ENCODE measurements at places on chromosomes 12 and 14.

DNA sequence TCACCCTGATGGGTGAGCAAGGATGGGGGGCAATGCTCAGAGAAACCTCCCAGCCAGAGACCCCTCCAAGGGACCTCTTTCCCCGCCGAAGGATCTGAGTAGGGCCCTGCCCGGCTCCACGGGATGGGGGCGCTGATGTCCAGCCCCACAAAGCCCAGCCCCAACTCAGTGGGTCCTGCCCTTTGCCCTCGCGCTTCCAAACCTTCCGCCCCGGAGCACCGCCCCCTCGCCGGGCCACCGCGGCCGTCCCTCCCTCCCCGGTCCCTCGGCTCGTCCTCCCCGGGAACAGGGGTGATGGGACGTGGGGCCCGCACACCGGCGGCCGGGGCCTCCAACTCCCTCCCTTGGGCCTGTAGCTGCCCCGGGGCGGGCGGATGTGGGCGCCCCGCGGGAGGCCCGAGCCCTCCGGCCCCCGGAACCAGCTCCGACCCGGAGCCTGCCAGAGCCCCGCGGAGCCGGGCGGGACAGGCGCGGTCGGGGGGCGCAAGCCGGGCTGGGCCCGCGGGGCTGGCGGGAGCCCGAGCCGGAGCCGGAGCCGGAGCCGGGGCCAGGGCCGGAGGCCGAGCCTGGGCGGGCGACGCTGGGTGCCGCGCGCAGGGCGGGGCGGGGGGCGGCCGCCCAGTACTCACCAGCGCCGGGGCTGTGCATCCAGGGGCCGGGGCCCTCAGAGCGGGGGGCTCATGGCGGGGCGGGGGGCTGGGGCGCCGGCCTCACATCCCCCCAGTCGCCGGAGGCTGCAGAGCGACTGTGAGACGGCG, 386 bp downstream of the HDAC7 start:
- DNase-seq: peak; percentile 41

DNA sequence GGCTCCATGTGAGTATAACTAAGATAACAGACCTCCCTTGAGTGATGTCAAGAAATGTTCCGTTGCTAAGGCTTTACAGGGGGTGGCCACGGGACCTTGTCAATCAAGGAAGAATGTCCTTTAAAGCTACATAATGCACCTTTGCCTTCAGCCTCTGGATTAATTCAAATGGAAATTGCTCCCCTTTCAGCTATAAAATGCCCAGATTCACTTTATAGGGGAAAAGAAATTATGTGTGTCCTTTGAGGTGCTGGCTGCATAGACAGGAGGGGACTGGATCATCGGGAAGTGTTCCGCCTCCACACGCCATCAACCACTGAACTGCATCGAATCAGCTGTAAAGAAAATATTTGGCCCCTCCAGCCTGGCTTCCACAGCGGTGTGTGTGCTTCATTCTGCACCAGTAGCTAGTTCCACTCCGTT, 415.4 kb downstream of the DPF3 start:
- no peak for DNase-seq

DNA sequence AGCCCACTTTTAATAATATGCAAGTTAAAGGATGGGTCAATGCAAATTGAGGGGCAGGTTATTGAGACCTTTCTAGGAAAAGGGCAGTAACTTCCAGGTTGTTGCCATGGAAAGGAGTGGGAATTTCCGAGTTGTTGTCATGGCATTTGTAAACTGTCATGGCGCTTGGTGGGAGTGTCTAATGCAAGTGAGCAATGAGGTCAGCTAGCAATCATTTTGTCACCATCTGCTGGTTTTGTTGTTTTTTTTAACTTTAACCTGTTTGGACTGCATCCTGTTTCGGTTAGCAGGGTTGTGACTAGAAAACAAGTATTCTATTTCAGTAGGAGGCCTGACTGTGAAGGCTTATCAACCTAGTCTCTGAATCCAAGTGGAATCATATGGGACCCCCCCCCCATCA, 85.8 kb upstream of the TSPAN11 start:
- DNase-seq: no peak

DNA sequence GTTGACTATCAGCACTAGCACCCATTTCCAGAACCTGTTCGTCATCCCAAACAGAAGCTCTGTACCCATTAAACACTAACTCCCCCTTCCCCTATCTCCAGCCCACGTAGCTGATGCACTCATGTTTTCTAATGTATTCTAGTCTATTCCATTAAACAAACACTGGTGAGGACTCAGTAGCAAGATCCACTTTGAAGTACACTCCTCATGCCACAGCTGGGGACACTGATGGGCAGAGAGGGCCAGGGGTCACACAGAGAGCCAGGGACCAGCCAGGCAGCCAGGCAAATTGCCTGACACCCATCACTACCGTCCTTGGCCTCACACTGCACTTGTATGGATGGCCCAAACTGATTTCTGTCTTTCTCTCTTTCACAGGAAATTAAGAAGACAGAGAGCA, 269.9 kb upstream of the DIO3 start:
- no peak for DNase-seq

DNA sequence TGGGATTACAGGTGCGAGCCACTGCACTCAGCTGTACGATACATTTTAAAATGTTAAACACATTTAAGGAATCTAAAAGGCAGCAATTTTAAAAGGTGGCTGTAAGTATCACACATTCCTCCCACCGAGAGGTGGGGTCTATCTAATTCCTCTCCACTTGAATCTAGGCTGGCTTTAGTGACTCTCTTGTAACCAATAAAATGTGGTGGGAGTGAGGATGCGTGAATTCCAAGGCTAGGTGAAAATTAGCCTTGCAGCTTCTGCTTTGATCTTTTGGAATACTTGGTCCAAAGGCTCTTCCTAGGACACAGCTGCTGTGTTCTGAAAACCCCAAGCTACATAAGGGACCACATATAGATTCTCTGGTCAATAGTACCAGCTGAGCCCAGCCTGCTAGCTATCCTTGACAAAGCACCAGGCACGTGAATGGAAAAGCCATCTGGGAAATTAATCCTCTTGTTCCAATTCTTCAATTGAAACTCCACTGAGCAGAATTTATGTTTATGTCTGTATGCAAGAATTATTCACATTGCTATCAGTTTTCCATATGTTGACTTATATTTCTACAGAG, 8.8 kb upstream of the GPRC5D start:
- DNase-seq: no peak

DNA sequence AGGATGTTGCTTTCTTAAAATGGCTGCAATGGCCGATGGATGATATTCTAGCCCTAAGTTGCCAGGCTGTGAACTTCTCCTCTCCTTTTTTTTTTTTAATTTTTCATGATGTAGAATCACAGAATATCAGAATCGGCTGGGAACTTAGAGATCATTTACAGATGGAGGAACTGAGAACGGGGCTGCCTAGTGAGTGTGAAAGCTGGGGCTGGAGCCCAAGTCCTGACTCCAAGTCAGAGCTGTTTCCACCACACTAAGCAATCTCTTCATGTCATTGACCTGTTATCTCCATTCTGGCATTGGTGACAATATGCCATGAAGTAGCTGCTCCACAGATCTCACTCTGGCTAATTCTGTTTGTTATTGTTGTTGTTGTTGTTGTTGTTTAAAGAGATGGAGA, 121.7 kb downstream of the SLC38A1 start:
- DNase-seq: no peak

- no peak for DNase-seq
Observed at GRCh38 chr14:99431986-99432385, 48.7 kb downstream of the SETD3 start.

GRCh38 chr12:60197589-60197988, 601.8 kb downstream of the SLC16A7 start:
- no peak for DNase-seq

DNA sequence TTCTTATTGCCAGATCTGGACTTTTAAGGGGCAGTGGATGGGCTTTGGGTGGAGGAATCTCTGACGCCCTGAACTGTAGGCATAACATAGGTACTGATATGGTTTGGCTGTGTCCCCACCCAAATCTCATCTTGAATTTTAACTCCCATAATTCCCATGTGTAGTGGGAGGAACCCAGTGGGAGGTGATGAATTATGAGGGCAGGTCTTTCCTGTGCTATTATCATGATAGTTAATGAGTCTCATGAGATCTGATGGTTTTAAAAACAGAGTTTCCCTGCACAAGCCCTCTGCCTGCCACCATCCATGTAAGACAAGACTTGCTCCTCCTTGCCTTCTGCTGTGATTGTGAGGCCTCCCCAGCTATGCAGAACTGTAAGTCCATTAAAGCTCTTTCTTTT, 160.0 kb upstream of the CRY1 start:
- no peak for DNase-seq

GRCh38 chr12:104974626-104975290, 11.4 kb upstream of the NOPCHAP1 start:
- no peak for DNase-seq

DNA sequence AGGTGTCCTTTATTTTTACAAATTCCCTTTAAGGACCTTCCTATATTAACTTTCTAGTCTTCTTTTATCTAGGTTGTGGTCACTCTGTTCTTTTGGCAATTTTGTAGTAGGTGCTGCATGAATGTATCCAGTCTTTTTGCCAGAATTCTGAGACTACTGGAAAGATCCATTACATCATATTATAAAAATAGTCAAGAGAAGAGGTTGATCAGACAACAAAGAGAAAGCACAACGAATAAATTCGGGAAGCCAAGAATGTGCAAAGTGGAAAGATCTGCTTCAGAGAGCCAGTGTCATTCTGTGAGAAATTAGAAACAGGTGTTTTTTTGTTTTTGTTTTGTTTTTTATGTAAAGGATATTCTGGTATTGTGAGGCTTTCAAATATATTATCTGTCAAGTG, 15.8 kb upstream of the SLC16A7 start:
- DNase-seq: no peak

GRCh38 chr14:75626396-75626795, 34.3 kb downstream of the ERG28 start:
- DNase-seq: no peak

- no peak for DNase-seq
Observed at GRCh38 chr14:91305650-91306431, 61.3 kb upstream of the GPR68 start.

DNA sequence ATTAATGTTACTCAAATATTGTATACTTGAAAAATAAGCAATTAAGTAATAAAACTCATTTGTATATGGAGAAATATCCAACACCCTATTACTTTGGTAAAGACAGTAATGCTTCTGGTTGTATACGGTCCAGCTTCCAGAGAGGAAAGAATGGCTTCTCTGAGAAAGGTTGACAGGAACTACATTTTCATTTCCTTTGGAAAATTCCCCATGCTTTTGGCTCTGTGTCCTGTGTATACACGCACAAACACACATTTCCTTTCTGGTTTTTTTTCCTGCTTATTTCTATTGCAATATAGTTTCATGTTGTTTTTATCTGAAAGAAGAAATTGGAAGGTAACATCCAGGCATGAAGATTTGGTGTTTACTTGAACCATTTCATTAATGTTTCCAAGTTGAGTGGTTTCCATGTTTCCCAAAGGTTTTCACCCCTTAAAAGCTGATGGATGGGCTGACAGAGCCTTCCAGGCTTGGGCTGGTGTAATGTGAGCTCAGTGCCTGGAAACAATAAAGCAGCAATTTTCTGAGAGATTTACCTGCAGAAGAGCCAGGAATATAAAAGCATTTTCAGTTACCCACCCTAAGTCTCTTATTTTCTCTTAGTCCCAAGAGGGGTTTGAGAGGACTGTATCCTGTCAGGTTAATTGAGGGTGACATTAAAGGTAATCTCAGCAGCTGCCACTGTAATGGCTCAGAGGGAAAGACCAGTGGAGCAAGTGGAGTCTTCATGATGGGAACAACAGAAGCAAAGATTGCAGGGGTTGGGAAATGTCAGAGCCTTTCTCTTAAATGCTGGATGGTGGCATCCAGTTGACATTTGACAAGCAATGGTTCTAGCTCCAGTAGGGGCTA, 33.4 kb upstream of the TMTC1 start:
- no peak for DNase-seq

DNA sequence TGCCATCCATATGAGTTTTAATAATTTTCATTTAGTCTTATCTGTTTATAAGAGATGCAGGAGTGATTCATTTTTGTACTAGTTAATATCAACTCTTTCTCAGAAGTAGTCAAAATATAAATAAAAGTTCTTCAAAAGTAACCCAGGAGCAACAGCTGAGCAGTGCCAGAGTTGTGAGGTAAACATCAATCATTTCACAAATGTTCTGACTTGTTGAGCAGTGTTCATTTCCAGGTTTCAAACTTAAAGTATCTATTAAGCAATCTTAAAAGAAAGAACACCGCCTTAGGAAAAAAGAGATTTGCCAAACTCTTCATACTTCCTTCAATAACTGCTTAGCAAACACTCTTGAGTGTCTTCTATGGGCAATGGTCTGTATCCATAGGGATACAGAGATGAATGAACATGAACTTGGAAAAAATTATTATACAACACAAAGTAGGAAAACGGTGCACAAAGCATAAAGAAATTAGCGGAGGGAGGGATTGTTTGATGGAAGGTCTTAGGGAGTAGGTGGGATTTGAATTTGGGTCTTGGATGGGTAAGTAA, 41.9 kb upstream of the POC1B start:
- no peak for DNase-seq

DNA sequence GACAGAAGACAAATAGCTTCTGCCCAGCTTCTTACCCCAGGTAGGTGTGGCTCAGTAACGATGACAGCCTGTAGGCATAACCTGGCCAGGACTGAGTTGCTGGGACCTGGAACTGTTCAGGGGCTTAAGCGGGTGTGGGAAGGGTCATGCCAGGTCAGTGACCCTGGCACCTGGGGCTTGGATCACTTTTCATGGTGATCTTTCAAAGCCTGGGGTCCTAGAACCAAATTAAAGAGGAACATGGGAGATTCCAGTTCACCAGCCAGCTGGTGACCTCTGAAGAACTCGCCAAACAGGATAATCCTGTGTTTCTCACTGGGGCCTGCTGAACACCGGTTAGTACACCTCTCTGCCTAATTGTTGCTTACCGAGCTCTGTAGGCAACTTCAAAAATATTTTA, 102.6 kb upstream of the LMNTD1 start:
- DNase-seq: no peak

DNA sequence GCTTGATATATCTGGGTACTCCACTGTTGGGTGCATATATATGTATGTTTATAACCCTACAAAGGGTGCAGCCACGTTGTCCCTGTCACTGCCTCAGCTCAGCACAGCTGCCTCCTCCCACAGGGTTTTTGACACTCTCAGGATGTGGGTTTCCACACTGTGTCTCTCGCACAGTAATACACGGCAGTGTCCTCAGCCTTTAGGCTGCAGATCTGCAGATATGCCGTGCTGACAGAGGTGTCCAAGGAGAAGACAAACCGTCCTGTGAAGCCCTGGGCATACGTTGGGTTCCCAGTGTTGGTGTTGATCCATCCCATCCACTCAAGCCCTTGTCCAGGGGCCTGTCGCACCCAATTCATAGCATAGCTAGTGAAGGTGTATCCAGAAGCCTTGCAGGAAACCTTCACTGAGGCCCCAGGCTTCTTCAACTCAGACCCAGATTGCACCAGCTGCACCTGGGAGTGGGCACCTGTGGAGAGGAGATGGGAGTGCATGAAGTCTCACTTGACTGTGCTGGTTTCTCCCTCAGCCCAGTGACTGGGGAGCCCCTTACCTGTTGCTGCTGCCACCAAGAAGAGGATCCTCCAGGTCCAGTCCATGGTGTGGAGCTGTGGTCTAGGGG, 498.7 kb downstream of the TMEM121 start:
- DNase-seq: peak; percentile 56

- DNase-seq: no peak
Observed at GRCh38 chr12:91377436-91377835, 194.8 kb upstream of the DCN start.

- no peak for DNase-seq
Observed at GRCh38 chr12:57236201-57236924, 6.9 kb downstream of the SHMT2 start.

Data from CD4-positive, alpha-beta T cell treated with Interleukin-6 at 100 ng/mL for 8 hours (primary cell).